Peyer's patch (tissue), 4 donors: ENCODE measurements at places on chromosomes 2 and 18.

- no peaks in the 10 kb centered on the region for H3K4me1 ChIP-seq
- no peak overlapping the region for H3K4me3 ChIP-seq
- no peak for DNase-seq
- no peaks in the 10 kb centered on the region for H3K27me3 ChIP-seq
These were observed 63.7 kb downstream of the COL4A3 start for GRCh38 chr2:227228061-227228667.

DNA sequence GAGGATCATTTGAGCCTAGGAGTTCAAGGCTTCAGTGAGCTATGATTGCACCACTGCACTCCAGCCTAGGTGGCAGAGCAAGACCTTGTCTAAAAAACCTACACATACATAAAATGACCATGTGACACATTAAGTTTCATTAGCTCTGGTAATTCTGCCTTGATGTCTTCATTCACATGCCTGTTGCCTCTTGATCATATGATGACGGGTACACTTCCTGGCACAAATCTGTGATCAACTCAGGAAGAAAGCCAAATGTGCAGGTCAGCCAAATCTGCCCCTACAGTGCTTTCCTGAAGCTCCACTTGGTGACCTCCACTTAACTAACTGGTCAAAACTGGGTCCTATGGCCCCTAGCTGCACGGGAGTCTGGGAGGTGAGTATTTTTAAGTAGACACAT is 54.4 kb upstream of the B3GNT7 start:
- DNase-seq: no peak
- no peaks in the 10 kb centered on the region for H3K4me1 ChIP-seq
- no peak overlapping the region for H3K4me3 ChIP-seq
- H3K27me3 ChIP-seq: no peaks in the 10 kb centered on the region

DNA sequence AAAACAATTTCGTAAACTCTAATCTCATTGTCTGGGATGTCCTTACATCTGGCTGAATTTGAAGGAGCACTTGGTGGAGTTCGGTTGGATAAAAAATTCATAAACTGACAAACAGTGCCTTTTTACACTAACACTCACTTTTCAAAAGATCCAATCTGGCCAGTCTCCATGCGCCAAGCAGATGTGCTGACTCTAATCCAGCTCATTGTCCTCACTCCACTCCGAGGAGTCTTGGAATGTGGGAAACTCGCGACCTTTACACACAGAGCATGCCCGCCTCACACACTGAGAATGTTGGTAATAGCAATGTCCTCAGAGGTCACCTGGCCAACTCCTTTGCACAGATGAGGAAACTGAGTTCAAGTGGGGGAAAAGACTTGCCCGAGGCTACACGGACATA is 66.8 kb downstream of the XDH start:
- no peaks in the 10 kb centered on the region for H3K4me1 ChIP-seq
- no peak for DNase-seq
- H3K4me3 ChIP-seq: no peak overlapping the region
- peaks cover 26% of the 10 kb centered on the region for H3K36me3 ChIP-seq
- H3K27me3 ChIP-seq: no peaks in the 10 kb centered on the region

GRCh38 chr2:136128366-136128765 is 10.4 kb upstream of the CXCR4 start:
- no peaks in the 10 kb centered on the region for H3K36me3 ChIP-seq
- no peak for DNase-seq
- no peaks in the 10 kb centered on the region for H3K27me3 ChIP-seq
- peak overlapping the region; percentile 97 for H3K27ac ChIP-seq

- peaks cover 11% of the 10 kb centered on the region for H3K27me3 ChIP-seq
- peak within 1 kb of the TSS; percentile 58 for H3K4me3 ChIP-seq
- peak within 1 kb of the TSS; percentile 86 for H3K27ac ChIP-seq
- H3K4me1 ChIP-seq: peaks cover 37% of the 10 kb centered on the region
- DNase-seq: peak; percentile 60
- H3K36me3 ChIP-seq: no peaks in the 10 kb centered on the region
These were observed at the start of gene NFATC1 for GRCh38 chr18:79395761-79396404. TSS of gene NFATC1 (plus strand) at chr18:79395930. CDS start at chr18:79396225, 295 bp downstream.

DNA sequence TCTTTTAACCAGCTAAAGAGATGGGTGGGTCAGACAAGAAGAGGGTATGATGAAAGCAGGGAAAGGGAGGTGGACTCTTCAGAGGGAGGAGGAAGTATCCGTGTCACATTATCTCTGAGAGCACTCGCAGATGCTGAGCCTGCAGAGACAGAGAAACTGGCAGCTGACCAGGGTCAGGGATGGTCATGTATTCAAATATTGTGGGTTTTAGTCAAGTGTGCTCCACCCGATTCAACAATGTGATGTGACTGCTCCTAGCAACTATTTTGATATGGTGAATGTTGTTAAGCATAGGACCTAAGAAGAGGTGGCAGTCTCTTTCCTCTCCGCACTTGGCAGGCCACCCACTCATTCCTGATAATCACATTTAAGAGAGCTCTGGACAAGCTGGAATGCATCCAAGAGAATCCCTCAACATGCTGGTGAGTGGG is 1.3 kb upstream of the CLIP4 start:
- H3K27me3 ChIP-seq: no peaks in the 10 kb centered on the region
- DNase-seq: no peak
- H3K27ac ChIP-seq: peak overlapping the region; percentile 88

GRCh38 chr2:39431592-39432316 is 5.3 kb downstream of the MAP4K3 start:
- H3K27me3 ChIP-seq: no peaks in the 10 kb centered on the region
- no peak overlapping the region for H3K4me3 ChIP-seq
- DNase-seq: no peak
- H3K4me1 ChIP-seq: peaks cover 22% of the 10 kb centered on the region
- H3K27ac ChIP-seq: no peak overlapping the region
- no peaks in the 10 kb centered on the region for H3K36me3 ChIP-seq

GRCh38 chr2:63699549-63699839 is 110.7 kb downstream of the MDH1 start:
- H3K27ac ChIP-seq: no peak overlapping the region
- H3K27me3 ChIP-seq: no peaks in the 10 kb centered on the region
- H3K4me3 ChIP-seq: no peak overlapping the region
- no peak for DNase-seq
- H3K36me3 ChIP-seq: no peaks in the 10 kb centered on the region
- no peaks in the 10 kb centered on the region for H3K4me1 ChIP-seq
